ENCODE measurements at places on chromosomes 1 and 21.

GRCh38 chr1:111253876-111254275 is 26.4 kb downstream of the CHI3L2 start:
- no peak for DNase-seq

DNA sequence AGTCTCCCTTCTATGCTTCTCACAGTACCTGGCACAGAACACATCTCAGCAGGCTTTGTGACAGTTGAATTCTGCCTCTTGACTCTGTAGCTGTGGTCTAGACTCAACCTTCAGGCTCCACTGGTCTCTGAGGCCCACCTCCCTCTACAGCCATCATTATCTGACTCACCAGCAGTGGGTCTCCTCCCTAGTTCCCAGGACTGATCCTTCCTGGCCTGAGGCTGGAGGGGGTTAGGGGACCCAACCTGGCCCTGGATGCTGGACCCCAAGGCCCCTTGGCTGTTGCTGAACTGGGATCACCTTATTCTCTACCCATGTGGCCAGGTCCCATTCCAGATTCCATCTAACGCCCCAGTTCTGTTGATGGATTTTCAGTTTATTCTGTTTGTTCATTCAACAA is 43.1 kb upstream of the FOXO6 start:
- no peak for DNase-seq

- DNase-seq: no peak
These were observed 188.1 kb upstream of the RGS18 start for GRCh38 chr1:191970116-191970515.

DNA sequence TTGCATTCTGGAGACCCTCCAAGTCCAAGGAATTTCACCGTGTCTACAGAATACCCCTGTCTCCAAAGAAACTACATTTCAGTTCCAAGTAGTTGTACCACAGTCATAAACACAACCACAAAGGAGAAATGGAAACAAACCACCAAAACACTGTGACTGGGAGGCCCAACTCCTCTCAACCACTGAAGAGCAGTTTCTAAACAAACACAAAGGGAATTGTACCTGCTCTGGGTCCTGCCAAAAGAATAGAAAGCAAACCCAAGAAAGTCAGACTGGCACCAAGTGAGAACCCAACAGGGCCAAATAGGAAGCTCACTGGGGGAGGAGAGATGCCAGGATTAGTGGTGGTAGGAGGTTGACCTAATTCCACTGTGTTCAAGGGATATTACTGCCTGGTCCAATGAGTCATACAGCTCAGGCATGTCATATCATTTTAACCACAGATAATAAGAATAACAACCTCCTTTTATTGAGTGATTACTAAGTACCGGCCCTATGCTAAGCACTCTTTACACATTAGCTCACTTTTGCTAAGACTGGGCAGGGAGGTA is 123.9 kb upstream of the PPP2R5A start:
- DNase-seq: peak; percentile 35

GRCh38 chr1:5221451-5221850 is 567.0 kb downstream of the AJAP1 start:
- no peak for DNase-seq

DNA sequence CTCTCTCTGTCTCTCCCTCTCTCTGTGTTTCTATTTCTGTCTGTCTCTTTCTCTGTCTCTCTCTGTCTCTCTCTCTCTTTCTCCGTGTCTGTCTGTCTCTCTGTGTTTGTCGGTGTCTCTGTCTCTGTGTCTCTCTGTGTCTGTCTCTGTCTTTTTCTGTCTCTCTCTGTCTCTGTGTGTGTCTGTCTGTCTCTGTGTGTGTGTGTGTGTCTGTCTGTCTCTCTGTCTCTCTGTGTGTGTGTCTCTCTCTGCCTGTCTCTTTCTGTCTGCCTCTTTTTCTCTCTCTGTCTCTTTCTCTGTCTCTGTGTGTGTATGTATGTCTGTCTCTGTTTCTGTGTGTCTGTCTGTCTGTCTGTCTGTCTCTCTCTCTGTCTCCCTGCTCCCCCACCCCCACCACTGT is 31.7 kb upstream of the ZC3H12A start:
- DNase-seq: no peak

GRCh38 chr1:44596511-44596910 is 77.8 kb downstream of the TMEM53 start:
- DNase-seq: no peak
